Placental epithelial cell (primary cell): ENCODE measurements at places on chromosomes 12 and 14. TPM values are rescaled to one million over a fixed set of nuclear protein-coding genes. Genes with fewer than 3 reads are reported as not detected.

The RFLNA gene
- 3.8 and 4.3 TPM in 2 replicates for total RNA-seq

The CLEC12A gene
- total RNA-seq = not detected in 2 replicates

The REM2 gene
- 0.39 TPM in 1 of 2 replicates, not detected in the other for total RNA-seq

The SMCO2 gene
- total RNA-seq = 0.39 TPM in 1 of 2 replicates, not detected in the other

The CCNT1 gene
- 31.0 and 36.5 TPM in 2 replicates for total RNA-seq

The LRRC43 gene
- total RNA-seq = 0.22 and 1.2 TPM in 2 replicates

The TNS2 gene
- total RNA-seq = 5.1 and 14.9 TPM in 2 replicates

The RDH12 gene
- not detected in 2 replicates for total RNA-seq
